Thymus (tissue), 14 donors: ENCODE measurements at places on chromosomes 12 and 14.

DNA sequence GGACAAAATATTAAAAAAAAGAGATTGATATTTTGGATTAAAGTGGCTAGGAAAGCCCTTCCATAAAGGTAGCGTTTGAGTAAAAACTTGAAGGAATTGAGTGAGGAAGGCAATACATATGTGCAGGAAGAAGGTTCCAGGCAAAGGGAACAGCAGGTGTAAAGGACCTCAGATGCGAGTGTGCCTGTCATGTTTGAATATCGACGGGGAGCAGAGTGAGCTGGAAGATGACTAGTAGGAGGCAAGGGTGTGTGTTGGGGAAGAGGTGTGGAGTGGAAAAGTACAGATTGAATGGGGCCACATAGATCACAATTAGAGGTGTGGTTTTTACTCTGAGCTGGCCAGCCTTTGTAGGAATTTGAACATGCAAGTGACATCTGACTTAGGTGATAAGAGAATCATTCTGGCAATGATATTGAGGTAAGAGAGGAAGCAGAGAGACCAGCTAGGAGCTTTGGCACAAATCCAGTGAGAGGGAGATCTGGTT lies 15.0 kb upstream of the FBXO33 start:
- DNase-seq: no peak

GRCh38 chr12:4401117-4401516 lies 21.6 kb upstream of the FGF23 start:
- no peak for DNase-seq

DNA sequence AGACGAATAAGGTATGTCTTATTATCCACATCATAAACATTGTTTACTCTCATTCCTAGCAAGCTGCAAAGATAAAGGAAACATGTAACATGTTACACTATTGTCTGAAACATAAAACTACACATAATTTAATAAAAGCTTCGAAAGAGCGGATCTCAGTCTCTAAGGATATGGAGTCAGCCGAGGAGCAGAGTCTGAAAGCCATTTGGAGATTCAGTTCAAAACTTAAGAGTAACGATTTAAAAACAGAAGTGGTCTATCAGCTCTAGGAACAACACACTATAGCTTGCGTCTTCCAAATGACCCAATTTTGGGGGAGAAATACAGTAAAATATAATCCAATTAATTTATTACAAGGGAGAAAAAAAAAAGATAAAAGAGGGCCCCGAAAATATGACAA lies 775 bp downstream of the NEMF start:
- no peak for DNase-seq

DNA sequence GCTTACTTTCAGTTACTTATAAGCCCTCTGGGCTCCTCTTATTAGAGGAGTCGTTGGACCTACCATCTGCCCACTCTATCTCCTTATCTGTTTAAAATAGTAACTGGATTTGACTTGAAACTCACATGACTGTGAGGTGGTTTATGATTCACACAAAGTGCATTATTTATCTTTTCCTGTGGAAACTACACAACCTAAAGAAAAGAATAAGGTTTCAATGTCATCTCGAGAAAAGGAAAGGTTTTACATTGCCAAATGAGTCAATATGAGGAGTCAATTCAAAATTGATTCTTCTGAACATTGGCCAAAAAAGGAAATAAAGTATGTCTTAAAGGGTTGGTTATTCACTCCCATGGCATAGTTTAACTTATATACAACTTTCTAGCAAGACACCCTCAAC lies 225.0 kb upstream of the G2E3 start:
- no peak for DNase-seq

DNA sequence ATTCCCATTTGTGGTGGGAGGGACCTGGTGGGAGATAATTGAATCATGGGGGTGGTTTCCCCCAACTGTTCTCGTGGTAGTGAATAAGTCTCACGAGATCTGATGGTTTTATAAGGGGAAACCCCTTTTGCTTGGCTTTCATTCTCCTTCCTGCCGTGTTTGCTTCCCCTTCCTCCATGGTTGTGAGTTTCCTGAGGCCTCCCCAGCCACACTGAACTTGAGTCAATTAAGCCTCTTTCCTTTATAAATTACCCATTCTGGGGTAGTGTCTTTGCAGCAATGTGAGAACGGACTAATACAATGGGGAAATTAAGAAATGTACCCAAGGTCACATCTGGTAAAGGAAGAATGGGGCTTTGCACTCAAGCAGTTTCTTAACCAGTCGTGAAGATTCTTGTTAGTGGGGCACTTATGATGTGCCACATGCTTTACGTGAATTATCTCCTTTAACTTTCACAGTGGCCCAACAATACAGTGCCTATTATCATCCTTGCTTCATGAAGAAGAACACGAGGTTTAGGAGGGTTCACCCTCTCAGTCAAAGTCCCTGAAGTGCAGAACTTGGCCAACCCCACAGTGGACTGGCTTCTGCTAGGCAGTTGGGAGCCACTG lies 234.3 kb downstream of the EFCAB11 start:
- DNase-seq: no peak

- DNase-seq: no peak
Measured at GRCh38 chr14:97655169-97655948, 858.2 kb downstream of the VRK1 start.

GRCh38 chr12:25875661-25876060 lies 82.8 kb upstream of the RASSF8 start:
- no peak for DNase-seq

GRCh38 chr12:51122844-51123243 lies 39.4 kb upstream of the CSRNP2 start:
- no peak for DNase-seq

DNA sequence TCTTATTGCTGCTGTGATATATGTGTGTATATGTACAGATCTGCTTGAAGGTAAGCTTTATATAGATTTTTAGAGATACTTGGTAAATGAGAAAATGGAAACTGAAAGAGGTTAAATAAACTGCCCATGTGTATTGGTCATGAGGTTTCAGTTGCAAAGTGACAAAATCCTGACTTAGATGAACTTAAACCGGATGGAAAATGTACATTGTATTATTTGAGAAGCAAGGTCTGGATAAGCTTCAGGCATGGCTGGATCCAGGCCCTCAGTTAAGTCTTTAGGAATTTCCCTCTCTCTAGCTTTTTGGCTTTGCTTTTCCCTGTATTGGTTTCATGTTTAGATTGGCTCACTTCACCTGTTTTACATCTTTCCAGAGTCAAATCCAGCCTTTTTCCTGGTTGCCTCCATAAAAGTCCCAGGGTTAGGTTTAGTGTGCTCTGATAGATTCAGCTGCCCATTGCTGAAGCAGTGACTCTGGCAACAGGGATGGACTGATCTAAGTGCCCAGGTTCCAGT lies 21.0 kb upstream of the MAP1LC3B2 start:
- no peak for DNase-seq

- DNase-seq: no peak
Measured at GRCh38 chr12:56954057-56954957, 3.1 kb downstream of the RDH16 start.

GRCh38 chr14:58078471-58078870 lies 73.5 kb downstream of the ARMH4 start:
- DNase-seq: no peak

DNA sequence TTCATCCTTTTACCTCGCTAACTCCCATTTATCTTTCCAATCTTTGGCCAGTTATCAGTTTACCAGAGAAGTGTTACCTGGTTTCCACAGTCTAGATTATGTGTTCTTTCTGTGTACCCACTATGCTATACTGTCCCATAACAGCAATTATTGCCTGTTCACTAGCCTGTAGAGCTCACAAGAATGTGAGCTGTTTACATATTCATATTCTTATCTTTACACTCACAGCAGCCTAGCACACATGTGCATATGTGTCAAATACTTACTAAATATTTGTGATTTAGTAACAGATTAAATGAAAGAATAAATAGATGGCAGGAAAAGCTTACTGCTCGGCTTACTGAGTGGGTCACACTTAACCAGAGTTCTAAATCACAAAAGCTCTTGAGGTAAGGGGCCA lies 97.8 kb downstream of the NOVA1 start:
- no peak for DNase-seq

DNA sequence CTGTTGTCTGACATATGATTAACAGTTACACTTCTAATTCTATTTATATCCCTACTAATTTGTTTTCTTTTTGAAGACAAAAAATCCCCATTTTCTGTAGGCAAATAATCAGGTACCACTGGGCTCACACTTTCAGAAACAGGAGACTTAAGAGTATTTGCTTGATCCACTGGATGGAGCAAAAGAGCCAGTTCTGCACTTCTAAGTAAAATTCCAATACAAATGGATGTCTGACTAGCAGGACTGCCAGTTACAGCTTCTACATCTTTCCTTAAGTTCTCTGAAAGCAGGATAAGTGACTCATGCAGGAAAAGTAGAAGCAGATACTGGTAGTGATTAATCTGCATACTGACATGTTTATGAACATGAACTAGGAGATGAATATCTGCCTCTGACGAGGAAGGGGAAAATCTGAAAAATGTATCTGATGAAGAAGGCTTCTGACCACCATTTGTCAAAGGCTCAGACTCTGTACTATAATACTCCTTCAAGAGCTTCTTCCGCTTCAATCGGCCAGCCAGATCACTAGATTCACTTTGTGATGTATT lies 73.8 kb upstream of the ANKS1B start:
- DNase-seq: no peak

DNA sequence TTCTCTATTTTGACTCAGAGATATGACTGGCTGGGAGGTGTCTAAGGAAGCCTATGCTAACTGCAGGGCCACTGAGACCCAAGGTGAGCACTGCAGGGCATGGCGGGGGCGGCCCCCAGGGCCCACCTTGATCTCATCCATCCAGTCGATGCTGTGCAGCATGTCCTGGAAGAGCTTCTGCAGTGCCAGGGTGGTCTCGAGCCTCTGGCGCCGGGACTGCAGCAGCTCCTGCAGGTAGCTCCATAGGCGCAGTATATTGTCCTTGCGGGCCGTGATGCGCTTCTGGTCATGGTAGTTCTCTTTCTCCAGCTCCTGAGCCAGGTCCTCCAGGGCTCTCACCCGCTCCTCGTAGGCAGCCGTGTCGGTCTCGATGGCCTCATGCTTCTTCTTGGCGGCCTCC lies 84.5 kb downstream of the SPTB start:
- no peak for DNase-seq

DNA sequence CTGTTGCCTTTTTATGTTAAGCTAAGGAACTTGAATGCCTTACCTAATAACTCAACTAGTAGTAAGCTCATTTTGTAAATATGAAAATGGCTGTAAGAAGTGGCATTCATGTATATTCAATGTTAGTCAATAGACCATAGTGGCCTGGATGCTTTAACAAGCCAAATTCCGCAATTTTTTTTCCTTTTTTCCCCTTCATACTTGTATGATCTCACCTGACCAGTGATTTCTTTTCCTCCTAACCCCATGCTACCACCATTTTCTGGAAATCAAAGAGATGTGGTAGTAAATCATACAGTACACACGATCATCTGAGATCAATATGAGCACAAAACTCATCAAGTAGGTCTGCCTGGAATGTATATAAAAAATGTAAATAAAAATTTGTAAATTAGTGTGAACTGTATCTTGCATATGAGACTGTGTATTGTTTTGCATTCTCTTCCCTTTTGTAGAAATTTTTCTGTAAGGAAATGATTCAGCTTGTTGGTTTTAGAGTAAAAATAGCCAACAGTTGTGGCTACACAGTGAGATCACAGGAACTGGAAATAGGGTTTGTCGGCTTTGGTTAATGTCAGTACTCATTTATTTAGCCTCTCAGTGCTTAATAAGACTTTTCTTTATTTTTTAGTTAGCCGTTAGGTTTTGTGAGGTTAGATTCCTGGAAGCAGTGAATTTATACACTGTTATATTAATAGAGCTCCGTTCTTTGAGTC lies 62.5 kb downstream of the ETNK1 start:
- DNase-seq: no peak

- DNase-seq: no peak
Measured at GRCh38 chr12:30692470-30692869, 3.2 kb downstream of the IPO8 start.

DNA sequence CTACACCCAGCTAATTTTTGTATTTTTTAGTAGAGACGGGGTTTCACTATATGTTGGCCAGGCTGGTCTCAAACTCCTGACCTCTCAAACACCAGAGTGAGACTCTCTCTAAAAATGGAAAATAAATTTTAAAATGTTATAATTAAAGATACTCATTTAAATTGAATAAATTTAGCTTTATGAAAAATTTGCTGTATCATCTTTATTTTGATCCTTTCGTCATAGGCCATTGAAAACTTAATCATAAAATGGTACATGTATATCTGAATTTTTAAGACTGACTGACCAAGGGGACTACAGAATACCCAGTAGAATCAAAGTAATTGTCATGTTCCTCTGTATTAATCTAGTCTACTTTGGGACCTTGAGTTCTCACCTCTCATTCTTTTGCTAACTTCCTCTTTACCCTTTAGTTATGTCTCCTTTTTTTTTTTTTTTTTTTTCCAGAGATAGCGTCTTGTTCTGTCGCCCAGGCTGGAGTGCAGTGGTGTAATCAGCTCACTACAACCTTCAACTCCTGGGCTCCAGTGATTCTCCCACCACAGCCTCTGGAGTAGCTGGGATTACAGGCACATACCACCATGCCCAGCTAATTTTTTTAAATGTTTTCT lies 9.5 kb downstream of the RAB5B start:
- no peak for DNase-seq

GRCh38 chr12:38123566-38124246 lies 192.9 kb upstream of the ALG10B start:
- no peak for DNase-seq

- DNase-seq: no peak
Measured at GRCh38 chr12:83158613-83159207, 472.0 kb downstream of the TMTC2 start.

DNA sequence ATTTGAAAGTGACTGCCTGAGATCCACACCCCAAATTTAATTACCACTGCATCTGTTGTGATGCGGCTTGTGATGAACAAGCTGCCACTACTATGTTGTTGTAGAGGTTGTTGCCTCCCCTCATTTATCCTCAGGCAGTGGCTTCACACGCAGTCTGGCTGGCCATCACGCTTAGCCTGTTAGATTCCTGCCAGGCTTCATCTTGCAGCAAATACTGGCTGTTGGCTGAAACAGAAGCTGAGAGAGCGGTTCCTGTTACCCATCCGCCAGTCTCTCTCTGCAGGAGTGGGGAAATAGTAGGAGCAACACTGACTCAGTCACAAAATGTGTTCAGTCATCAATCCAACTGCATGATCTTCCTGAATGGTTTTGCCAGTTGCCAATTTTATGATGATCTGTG lies 934.4 kb downstream of the FLRT2 start:
- no peak for DNase-seq

- DNase-seq: no peak
Measured at GRCh38 chr14:95132760-95133159, 24.6 kb downstream of the DICER1 start.

- DNase-seq: no peak
Measured at GRCh38 chr14:51041883-51042282, 53.0 kb downstream of the TRIM9 start.

- DNase-seq: no peak
Measured at GRCh38 chr12:21552635-21553328, 26.7 kb downstream of the SPX start.
